D721Med (cell line): ENCODE measurements at places on chromosomes 11 and 22.

GRCh38 chr11:78000193-78000592, 5.7 kb upstream of the INTS4 start:
- DNase-seq, result no peak

DNA sequence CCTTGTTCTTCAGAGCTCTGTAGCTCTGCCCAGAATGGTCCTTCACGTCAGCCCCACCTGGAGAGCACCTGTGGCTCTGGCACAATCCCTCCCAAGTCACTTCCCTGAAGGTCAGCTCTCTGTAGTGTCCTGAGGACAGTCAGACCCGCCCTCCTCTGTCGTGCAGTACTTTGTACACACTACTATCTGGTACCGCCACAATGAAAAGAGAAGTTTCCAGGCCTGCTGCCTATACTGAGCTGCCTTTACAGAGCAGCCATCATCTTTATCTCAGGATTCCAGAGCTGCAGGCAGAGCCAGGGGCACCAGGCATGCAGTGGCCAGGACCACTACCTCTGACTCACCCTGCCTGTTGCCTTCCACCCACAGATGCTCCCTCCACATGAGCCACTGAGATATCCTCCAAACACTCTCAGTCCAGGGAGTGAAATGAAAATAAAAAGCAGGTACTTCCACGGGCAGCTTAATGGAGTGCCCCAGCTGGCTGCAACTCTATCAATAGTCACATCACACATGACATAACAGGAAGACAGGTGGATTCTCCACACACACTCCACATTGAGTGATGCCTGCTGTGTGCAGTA, 7.3 kb downstream of the PACSIN2 start:
- no peak for DNase-seq

GRCh38 chr22:43819421-43819921, 7.4 kb upstream of the EFCAB6 start:
- DNase-seq, result no peak

GRCh38 chr11:57311109-57311936, 13.4 kb downstream of the TNKS1BP1 start:
- DNase-seq, result no peak

- DNase-seq, result no peak
Observed at GRCh38 chr11:2142300-2142759, 3.1 kb upstream of the IGF2 start.

DNA sequence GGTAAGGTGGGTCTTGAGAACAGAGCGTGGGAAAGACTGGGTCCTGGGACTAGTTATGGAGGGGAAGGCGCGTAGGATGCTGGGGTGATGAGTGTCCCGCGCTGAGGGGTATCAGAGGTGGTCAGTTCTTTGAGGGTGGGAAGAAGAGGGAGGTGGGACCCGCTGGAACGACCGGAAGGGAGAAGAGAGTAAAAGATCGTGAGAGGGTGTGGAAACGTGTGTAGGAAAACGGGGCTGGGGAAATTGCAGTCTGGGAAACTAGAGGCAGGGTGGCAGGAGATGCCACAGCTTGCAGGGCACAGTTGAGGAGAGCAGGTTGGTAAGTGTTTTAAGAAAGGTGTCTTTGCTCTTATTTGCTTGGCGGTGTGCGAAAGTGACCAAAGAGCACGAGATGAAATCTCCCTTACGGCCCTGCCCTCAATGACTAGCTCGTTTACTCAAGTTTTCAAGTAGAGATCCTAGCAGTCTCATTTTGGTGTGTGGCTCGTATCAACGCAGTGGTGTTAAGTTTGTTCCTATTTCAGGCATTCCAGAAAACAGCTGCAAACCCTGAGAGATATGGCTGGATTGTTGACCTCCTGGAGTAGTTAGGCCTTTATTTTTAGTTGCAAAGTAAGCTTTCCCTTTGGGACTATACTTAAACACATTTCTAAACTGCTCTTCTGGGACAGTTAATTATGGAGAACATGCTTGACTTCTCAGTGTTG, 615 bp downstream of the STT3A start:
- DNase-seq, result no peak

- no peak for DNase-seq
Observed at GRCh38 chr11:83948200-83948599, 662.0 kb upstream of the CCDC90B start.

DNA sequence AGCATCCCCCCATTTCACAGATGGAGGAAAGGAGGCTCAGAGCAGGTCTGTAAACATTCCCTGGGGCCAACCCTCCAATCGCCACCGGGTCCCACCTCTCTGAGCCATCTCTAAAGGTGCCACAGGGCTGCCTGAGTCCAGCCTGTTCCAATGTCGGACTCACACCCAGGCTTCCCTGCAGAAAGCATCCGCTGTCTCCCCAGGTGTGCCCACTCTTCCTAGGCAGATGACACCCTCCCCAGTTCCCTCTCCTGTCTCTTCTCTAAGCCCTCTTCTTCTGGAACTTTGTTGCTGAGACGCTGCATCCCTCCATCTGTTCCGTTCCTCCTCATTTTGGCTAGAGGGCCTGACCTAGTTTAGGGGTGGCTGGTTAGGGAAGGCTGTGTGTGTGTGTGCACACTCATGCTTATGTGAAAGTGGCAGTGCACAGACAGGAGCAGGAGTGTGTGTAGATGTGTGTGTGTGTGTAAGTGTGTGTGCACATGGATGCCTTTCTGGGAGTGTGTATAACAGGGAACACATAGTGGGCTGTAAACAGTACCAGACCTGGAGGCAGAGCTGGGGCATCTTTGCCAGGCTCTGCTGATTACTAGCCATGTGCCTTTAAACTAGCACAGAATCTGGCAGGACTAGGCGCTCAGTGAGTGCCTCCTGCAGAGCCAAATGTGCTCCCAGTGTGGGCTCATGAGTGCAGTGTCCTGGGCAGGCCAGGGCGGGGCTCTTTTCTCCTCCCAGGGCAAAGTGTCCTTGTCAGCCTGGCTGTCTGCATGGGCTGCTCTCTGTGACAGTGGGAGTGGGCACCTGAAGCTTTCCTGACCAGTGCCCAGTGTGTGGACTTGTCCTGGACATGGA, 77.3 kb upstream of the NECTIN1 start:
- DNase-seq, result no peak

DNA sequence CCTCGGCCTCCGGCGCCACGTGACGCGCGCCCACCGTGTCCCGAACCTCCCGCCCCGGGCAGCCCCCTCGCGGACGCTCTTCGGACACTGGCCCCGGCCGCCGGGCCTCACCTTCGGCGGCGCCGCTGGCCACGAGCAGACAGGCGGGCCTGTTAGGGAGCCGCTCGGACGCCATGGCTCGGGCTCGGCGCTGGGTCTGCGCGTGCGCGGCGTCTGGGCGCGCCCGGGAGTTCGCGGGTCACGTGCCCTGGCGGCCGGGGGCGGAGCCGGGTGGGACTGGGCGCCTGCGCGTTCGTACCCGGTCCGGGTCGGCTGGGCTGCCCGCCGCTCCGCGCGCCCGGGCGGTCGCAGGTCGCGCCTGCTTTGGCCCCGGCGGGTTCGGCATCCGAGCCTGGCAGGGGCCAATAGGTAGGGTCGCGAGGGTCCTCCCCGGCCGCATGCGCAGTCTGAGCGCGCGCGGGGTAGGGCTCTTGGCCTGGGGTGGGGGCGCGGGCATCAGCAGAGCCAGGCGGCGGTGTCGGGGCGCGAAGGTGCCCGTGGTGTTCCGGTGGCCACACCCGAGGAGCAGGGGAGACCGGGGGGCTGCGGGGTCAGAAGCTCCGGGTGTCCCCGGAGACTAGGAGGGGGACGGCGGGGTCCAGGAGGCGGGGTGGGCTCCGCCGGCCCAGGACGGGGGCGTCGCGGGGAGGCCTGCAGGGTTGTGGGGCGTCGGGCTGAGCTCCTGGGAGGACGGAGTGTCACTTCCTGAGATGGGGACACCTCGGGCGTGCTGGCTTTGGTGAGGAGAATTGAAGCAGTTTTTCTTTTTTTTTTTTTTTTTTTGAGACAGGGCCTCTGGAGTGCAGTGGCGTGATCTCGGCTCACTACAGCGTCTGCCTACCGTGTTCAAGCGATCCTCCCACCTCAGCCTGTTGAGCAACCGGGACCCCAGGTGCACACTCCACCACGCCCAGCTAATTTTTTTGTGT, at the start of gene GATD1:
TSS of gene GATD1 (minus strand) at position 200 of the 968 bp plus-strand sequence. CDS start at position 175, 25 bp downstream.
- peak; percentile 94 for DNase-seq

DNA sequence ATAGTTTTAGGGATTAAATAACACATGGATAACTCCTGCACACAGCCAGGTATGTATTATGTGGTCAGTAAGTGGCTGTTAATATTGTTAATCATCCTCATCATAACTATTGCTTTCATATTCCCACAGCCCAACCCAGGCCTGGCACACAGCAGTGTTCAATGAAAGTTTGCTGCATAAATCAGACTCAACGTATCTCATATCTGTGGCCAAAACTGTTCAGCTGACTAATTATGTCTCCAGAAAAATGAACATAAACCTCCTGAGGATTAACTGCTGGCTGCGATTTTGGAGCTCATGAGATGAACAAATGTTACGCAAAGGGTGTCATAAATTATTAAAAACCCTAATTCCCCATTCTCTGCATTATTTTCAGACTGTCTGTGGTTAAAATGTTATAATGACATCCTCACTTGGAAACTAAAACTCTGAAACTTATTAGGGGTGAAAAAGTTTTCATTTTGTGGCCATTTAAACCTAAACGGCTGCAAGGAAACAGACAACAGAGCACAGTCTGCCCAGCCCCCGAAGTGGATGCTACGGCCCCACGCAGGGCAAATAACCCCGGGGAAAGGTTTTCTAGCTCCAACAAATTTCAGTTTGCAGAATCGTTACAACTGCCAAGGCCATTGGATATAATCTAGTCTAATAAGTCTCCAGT, 17.3 kb downstream of the ABCC8 start:
- DNase-seq, result no peak

- no peak for DNase-seq
Observed at GRCh38 chr11:66126808-66127555, 56.9 kb downstream of the PACS1 start.

DNA sequence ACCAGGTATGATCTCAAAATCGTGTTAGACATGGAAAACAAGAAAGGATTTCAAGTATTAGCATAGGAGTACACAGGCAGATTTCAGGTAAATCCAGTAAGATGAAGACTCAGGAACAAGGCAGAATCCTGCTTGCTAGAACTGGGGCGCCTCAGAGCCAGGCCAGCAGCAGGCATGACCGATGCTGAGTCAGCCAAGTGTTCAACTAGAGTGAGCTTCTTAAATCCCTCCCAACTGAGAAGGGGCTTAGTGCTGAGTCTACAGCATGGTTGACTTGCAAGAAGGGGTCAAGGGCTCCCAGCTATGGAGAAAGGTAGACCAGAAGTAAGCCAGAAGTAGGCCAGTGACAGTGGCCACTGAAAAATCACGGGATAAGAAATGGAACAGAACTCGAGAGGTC, 12.4 kb downstream of the GRAP2 start:
- no peak for DNase-seq

DNA sequence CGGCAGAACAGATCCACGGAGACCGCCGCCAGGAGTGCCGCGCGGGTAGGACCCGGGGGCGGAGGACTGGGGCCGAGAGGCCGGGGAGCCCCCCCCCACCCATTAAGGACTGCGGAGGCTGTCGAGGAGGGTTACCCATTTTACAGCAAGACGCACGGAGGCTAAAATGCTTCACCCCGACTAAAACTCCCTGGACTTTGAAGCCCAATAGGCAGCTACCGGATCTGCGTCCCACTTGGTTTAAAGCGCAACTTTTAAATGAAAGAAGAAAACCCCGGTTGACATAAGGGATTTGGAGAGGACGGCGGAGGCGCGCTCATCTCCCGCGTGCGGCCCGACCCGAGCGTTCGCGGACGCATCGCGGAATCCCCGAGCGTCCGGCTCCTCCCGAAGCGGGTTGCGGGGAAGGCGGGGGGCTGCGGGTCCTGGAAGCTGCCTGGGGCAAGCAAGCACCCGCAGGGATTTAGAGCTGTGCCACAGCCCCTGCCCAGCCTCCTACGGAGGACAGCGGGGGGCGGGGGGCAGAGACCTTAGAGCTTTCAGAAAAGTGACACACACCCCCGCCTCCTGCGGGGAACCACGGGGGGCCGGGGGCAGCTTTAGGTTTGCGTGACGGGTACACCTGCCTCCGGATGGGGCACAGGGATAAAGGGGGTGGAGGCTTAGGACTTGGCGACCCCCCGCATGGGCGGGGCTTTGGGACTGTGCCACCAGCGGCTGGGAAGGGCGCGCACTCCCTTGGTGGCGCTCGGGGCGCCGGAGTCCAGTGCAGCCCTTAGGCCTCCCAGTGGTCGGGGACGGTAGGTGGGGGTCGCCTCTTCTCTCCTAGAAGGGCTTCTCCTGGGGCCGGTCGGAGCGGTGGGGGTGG, 760 bp upstream of the CELSR1 start:
- DNase-seq, result no peak

DNA sequence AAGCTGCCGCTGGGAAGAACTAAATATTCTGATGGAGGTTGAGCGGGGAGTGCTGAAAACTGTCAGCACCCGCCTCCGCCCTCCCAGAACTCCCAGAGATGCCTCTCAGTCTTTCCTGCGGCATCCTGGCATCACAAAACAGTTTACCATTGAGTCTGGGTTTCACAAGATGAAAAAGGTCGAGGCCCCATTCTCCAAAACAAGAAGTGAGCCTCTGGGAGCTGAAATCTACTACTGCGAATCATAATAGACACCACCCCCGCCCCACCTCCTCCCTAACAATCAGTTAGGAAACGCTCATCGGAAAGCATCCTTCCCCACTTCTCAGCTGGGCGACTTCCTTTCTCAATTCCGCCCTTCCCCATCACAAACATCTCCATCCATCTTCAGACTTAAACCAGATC, 1.0 kb downstream of the SUN2 start:
- no peak for DNase-seq

DNA sequence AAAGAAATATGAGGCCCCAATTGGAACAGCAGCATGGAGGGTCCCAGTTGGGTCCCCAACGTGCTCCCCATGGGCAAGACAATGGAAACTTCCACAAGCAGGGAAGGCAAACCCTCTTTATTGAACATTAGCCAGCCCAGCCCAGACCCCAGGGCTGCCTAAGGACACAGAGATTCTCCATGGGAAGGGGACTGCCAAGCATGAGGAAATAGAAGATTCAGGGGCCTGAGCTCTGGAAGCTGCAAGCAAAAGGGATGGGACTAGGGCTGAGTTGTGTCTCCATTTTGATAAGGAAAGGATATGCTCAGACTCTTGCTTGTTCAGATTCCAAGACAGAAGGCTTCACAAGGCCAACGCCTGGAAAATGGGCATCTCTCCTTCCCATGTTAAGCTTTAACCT, 23.3 kb downstream of the TMEM218 start:
- no peak for DNase-seq

GRCh38 chr11:66363805-66364535, 7.6 kb downstream of the SLC29A2 start:
- DNase-seq, result peak; percentile 70

DNA sequence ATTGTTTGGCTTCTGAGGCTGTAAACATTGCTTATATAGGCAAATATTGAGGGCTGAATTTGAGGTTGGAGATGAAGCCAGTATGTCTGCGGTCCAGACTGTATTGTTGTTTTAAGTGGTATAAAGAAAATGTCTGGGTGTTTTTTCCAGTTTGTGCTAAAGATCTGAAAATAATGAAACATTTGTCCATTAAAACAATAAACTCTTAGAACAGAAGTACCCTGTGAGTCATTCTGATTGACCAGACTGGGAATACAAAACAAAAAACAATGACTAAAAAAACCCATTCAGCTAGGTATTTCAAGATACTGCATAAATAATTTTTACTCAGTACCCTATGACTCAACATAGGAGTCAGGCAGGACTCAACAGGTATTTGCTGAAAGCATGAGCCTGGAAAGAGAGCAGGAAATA, 20.4 kb downstream of the ALKBH8 start:
- no peak for DNase-seq

GRCh38 chr22:37067428-37067827, 15.9 kb downstream of the KCTD17 start:
- no peak for DNase-seq
